ENCODE measurements at places on chromosomes 3 and 15.

GRCh38 chr15:88764448-88764847 is 38.8 kb upstream of the ACAN start:
- DNase-seq: no peak

DNA sequence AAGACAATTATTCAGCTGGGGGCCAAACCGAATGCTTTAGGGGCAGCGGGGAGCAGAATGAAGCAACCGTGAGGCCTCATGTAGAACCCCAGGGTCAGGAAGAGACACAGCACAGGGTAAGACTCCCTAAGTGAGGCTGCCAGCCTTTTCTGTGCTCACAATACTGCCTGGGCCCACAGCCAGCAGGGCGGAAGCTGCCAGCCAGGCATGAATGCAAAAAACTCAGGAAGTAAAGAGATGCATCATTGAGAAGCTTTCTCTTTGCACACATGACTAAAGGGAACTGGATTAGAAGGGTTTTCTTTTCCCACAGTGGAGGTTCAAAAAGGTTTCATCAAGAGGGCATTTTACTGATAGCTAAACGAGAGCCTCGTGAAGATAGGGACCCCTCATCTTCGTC is 33.3 kb downstream of the CA12 start:
- DNase-seq: no peak

- no peak for DNase-seq
Observed at GRCh38 chr3:14761121-14761672, 57.6 kb upstream of the FGD5 start.

DNA sequence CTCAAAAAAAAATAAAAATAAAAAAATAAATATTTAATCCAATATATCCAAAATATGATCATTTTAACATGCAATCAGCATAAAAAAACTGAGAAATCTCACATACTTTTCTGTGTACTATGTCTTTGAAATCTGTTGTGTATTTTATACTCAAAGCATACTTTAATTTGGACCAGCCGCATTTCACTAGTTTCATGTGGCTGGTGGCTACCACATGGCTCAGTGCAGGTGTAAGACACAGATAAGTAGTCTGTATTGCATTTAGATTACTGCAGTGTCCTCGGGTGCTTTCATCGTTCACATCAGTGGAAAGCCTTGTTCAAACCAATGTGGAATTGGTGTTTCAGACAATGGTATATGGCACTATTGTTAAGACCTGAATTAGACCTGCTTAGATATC is 11.0 kb downstream of the CRTC3 start:
- no peak for DNase-seq

- DNase-seq: no peak
Observed at GRCh38 chr3:118573912-118574311, 460.7 kb downstream of the IGSF11 start.

GRCh38 chr3:71582612-71583565 is 639 bp downstream of the FOXP1 start:
- DNase-seq: peak; percentile 22

- DNase-seq: no peak
Observed at GRCh38 chr3:127264292-127264691, 23.6 kb downstream of the PRR20G start.

GRCh38 chr3:26915208-26915607 is 292.6 kb downstream of the LRRC3B start:
- DNase-seq: no peak

DNA sequence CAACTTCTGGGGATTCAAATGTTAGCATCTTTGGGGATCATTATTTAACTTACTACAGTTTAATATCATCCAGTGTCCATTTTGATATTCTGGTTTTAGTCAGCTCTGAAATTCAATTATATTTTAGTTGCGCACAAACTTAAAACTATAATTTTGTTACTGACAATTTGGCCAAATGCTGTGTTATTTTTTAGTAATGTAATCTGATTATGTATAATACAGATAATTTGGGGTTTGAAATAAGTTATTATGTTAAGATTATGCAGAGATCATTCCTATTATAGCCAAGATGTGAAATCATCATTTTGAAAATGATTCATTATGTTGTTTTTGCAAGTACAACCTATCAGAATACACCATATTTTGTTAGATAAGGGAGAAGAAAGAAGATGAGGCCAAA is 706.1 kb downstream of the ROBO2 start:
- DNase-seq: no peak

DNA sequence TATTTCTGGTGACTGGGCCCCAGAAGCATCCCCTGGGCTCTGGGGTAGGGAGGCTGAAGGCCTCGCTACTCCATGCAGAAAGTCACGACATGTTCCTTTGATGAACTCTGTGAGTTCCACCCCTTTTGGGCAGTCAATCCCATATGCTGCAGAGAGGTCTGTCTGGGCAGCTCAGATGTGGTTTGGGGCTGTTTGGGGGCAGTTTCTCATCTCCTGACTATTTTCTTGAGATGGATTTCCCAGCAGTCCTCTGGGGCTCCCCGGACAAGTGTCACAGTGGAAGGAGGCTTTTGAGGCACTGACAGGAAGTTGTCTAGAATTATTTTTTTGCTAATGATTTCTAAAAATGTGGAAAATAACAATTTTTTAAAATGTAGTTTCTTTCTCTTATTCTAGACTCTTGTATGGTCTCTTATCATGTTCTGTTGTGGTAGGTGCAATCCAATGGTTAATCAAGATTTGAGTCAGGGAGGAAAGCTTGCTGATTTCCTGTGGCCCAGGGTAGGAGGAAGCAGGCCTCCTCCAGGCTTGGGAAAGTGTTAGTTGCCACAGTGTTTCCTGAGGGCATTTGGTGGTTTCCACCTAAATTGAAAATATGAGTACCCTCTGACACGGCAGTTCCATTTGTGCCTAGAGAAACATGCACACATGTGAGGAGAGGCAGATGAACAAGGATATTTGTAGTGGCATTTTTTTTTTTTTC is 19.9 kb upstream of the TATDN2 start:
- peak; percentile 82 for DNase-seq

DNA sequence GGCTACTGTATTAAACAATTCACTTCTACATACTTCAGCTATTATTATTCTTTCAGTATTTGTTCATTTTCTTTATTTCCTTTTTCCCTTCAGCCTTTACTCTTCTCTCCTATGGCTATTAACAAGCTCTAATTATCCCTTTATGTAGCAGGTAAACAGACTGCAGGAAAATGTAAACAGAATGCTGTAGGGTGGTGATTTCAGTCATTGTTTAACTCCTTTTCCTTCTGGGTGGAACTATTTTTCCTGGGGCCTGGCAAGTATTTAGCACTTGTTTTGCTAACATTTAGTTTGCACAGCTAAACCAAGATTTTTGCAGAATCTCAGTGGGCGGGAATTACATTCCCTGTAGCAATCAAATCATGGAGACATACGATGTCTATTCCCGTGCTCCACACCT is 14.4 kb downstream of the RARB start:
- DNase-seq: no peak

- no peak for DNase-seq
Observed at GRCh38 chr15:40430271-40430805, 10.4 kb upstream of the BAHD1 start.

- DNase-seq: peak; percentile 62
Observed at GRCh38 chr3:43855674-43856299, 165.0 kb downstream of the ABHD5 start.

- DNase-seq: no peak
Observed at GRCh38 chr3:113521981-113522380, 7.0 kb upstream of the SPICE1 start.

DNA sequence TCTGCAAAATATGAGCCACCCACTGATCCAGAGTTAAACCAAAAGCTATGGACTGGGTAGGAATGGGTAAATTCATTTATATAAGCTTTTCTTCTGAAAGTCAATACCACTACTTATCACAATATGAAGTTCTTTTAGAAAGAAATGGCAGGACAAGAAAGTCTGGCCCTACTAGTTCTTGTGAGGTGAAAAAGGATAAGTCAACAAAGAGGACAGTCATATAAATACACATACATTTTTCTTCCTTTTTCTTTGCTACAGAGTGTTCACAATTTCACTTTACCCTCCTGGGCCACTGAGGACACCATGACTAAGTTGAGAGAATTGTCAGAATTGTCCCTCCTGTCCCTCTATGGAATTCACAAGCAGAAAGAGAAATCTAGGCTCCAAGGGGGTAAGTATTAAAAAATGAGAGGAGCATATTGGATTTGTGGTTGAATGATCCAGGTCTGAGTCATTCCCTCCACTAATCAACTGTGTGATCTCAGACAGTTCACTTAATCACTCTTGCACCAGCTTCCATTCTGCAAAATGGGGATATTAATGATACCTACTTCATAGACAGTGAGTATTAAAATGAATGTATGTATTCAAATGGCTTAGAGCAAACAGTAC is 27.6 kb downstream of the ACP3 start:
- no peak for DNase-seq

GRCh38 chr15:29888646-29889045 is 66.4 kb upstream of the TJP1 start:
- DNase-seq: no peak

GRCh38 chr3:134239538-134239937 is 11.1 kb downstream of the RYK start:
- DNase-seq: peak; percentile 25

GRCh38 chr3:66403323-66403990 is 97.4 kb downstream of the LRIG1 start:
- DNase-seq: no peak

DNA sequence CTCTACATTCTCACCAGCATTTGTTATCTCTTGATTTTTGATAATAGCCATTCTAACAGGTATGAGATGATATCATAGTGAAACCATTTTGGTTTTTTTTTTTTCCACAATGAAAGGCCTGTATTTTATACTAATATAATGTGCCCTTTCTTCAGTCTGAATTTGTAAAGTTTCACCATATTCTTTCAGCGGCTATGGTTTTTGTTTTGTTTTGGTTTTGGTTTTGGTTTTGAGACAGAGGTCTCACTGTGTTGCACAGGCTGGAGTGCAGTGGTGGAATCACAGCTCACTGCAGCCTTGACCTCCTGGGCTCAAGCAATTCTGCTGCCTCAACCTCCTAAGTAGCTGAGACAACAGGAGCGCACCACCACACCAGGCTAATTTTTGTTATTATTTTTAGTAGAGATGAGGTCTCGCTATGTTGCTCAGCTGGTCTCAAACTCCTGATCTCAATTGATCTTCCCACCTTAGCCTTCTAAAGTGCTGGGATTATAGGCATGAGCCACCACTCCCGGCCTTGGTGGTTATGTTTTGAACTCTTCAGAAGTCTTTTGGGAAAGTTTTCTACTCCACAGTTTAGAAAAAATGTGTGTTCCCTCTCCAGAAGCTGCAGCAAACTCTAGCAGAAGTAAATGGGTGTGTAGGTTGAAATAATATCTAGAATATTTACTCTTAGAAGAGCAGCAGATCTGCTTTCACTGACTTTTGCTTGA is 110.2 kb upstream of the UMPS start:
- peak; percentile 17 for DNase-seq

DNA sequence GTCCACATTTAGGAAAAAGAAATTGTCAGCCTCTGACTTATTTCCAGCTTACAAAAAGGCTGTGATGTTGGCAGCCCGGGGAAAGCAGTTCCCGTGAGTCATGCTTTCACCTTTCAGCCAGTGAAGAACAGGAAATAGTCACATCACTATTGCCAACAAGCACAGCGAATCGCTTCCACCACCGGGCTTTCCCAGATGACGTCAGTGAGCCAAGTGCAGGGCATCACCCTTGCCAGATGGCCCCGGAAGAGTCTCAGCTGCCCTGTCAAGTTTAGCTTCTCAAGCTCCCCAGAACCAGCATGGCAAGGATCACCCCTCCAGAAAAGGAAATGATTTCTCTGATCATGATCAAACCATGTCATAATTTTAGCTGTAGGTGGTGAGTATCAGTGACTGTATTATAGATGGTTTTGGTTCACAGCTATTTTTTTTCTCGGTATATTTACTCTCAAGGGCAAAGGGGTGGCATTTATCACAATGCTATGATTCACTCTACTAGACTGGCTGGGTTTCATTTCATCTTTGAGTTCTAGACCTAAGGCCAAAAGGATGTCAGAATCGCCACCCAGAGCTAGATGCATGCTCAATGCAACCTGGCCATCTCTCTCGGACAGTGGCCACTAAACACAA is 32.9 kb downstream of the B3GNT5 start:
- peak; percentile 97 for DNase-seq

- DNase-seq: no peak
Observed at GRCh38 chr3:148333091-148333490, 364.6 kb upstream of the AGTR1 start.

DNA sequence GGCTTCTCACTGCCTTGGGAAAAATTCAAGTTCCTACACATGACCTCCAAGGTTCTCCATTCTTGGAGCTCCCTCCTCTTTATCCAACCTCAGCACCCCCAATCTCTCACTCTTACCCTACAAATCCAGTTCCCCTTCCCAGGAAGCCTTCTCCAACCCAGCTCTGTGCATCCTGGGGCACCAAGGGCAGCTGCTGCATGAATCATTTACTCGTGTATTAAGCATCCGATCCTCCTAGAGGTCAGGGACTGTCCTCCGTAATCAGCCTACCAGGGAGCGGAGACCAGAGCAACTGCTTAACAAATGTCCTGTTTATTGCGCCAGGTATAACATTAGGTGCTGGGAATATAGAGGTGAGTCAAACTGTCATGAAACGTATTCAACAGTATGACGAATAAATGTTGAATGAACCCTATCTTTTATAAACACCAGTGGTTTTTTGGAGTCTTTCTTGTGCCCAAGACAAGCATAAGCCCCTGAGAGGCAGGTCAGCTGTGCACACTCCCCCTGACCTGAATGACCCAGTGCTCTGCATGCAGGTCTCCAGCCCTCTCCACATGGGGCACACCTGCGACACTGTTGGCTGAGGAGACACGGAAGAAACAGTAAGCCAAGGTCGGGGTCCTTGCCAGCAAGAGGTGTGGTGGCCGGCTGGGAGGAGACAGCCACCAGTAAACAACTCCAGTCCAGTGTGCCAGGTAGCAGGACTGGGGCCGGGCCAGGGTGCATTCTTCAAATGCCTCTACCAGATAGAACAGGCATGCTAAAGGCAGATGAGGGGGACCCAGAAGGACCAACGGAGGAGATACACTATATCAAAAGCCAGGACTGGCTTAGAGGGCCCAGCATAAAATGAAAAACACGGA is 27.6 kb downstream of the ANP32A start:
- no peak for DNase-seq

GRCh38 chr3:28134792-28135375 is 106.5 kb upstream of the CMC1 start:
- DNase-seq: no peak

DNA sequence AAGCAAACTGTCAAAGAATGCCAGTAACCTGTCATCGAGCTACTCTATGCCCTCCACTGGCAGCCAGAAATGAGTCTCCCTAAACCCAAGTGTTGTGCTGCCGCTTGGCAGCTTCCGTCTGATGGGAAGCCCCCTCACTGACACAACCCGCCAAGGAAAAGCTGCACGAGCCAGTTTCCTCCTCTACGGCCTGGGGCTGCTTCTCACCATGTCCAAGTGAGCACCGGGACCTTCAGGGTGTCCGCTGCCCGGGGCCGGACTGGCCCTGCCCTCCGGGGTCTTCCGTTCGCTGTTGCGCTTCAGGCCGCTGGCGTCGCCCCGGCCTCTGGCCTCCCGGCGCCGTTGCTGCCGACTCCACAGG is 490 bp downstream of the TOMM70 start:
- DNase-seq: peak; percentile 55

DNA sequence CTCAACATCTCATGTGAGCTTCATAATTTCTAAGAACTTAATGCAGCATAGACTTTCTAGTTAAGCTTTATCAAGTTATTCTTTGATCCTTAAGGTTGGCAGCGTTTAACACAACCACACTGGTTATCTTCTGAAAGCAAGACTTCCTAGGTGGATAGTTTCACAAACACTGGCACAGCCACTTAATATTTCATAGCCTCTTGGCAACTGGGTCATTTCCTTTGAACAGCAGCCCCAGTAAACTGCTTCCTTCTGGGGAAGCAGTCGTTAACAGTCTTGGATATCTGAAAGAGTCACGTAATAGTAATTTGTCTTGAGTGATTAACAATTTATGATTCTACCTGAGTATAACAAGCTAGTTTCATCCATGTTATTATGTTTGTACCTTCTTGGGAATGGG is 45.9 kb upstream of the ABHD10 start:
- DNase-seq: no peak
